Sciatic nerve (tissue), 2 donors: ENCODE measurements at places on chromosomes 7 and 10. TPM values are rescaled to one million over a fixed set of nuclear protein-coding genes. Genes with fewer than 3 reads are reported as not detected.

GLRX3 gene
- total RNA-seq = 41.0 TPM

BHLHA15 gene
- not detected for total RNA-seq

PLXDC2 gene
- 118 TPM for total RNA-seq

HABP2 gene
- not detected for total RNA-seq

RET gene
- total RNA-seq = 0.80 TPM

FKBP6 gene
- not detected for total RNA-seq

ECD gene
- 24.7 TPM for total RNA-seq

FFAR4 gene
- 0.31 TPM for total RNA-seq

C1QL3 gene
- not detected for total RNA-seq

OR2A1 gene
- 0.22 TPM for total RNA-seq

ZNF37A gene
- total RNA-seq = 32.8 TPM

ZNF438 gene
- 15.3 TPM for total RNA-seq

MKX gene
- 0.94 TPM for total RNA-seq
